ENCODE measurements at places on chromosomes 6 and 20. TPM values are rescaled to one million over a fixed set of nuclear protein-coding genes. Genes with fewer than 3 reads are reported as not detected.

HLA-DQB1 gene
- total RNA-seq = not detected

PACRG gene
- not detected for total RNA-seq

- no peak for DNase-seq
Measured at GRCh38 chr6:169520104-169520503, 181.7 kb downstream of the WDR27 start.

- DNase-seq = no peak
Measured at GRCh38 chr6:37799263-37799644, 20.3 kb upstream of the ZFAND3 start.

DNA sequence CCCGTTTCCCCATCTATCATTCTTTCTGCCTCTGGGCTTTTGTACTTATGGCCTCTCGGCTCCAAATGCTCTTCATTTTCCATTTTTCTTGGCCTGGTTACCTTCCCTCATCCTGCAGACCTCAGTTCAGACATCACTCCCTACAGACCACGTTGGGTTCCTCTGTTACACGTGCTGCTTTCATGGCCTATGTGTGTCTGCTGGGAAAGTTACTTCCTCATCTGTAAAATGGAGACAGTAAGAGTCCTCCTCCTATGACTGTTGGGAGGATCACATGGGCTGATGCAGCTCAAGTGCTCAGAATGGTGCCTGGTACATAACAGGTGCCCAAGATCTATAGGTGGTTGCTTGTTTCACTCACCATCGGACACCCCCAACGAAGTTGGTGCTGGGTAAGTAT is 13.5 kb downstream of the KCNK17 start:
- DNase-seq = no peak

DEFB112 gene
- not detected for total RNA-seq

DNA sequence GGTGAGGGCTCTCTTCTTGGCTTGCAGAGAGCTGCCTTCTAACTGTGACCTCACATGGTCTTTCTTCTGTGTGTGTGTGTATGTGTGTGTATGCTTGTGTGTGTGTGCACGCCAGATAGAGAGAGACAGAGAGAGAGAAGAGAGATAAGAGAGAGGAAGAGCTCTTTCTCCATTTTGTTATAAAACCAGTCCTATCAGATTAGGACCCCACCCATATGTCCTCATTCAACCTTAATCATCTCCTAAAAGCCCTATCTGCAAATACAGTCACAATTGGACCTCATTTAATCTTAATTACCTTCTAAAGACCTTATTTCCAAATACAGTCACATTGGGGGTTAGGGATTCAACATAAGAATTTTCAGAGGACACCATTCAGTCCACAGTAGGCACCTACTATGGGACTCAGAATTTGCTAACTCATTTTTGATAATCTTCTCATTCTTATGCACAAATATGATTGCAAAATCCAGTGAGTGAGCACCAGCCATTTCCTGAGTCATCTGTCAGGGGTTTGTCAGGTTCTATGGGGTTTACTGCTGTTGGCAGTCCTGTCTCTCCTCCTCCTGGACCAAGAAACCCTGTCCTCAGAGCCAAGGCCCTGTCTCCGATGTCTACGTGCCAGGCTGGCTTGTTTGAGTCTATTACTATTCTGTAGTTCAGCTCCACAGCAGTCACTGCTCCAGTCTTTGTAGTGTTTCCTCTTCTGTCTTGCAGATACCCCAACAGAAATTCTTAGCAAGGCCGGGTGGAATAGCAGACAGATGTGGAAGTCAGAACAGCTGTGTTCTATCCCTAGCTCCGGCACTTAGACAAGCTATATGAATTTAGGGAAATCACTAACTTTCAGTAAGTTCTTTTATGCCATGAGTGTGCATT is 59.0 kb upstream of the FAM184A start:
- peak; percentile 20 for DNase-seq

Measured in HT1080 (cell line).